Mammary microvascular endothelial cell (primary cell): ENCODE measurements at places on chromosomes 5 and 9. TPM values are rescaled to one million over a fixed set of nuclear protein-coding genes. Genes with fewer than 3 reads are reported as not detected.

The AGXT2 gene
- total RNA-seq, result not detected in 2 replicates

The CNTNAP3B gene
- 19.0 and 22.2 TPM in 2 replicates for total RNA-seq

The DRD1 gene
- total RNA-seq, result not detected in 2 replicates

The ADAMTSL1 gene
- 33.3 and 45.4 TPM in 2 replicates for total RNA-seq

The TXNDC8 gene
- total RNA-seq, result not detected in 2 replicates
